AG04449 (cell line): ENCODE measurements at places on chromosomes 11 and 22.
A peak's percentile ranks its signal among the peaks of the same experiment; 100 is the strongest.

DNA sequence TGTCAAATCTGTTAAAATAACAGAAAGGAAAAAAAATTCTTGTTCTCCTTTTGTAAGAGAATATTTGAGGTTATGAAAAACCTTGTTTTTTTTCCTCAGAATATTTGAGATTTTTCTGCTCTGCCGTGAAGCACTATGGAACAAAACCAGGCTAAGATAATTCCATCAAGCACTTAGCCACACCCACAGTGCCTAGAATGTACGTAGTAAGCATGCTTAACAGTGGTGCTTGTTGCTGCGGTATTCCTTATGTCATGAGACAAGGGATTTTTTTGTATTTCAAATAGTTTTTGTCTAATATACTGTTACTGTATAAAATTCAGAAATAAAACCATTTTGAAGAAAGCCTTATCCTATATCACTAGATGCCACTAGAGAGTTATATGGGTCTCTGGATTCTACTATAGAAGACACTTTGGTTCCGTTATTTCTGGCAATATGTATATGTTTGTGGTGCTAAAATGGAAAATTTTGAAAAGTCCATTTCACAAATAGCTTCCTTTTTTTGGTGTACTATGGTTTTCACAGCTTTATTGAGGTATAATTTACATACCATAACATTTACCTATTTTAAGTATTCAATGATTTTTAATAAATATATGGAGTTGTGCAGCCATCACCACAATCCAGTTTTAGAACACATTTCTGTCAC lies 23.7 kb downstream of the PDHX start:
- no peak for DNase-seq

- DNase-seq = no peak
These were observed 175.2 kb downstream of the TMEM135 start for GRCh38 chr11:87212891-87213290.

GRCh38 chr11:4699697-4700435 lies 2.2 kb upstream of the OR51E2 start:
- no peak for DNase-seq

DNA sequence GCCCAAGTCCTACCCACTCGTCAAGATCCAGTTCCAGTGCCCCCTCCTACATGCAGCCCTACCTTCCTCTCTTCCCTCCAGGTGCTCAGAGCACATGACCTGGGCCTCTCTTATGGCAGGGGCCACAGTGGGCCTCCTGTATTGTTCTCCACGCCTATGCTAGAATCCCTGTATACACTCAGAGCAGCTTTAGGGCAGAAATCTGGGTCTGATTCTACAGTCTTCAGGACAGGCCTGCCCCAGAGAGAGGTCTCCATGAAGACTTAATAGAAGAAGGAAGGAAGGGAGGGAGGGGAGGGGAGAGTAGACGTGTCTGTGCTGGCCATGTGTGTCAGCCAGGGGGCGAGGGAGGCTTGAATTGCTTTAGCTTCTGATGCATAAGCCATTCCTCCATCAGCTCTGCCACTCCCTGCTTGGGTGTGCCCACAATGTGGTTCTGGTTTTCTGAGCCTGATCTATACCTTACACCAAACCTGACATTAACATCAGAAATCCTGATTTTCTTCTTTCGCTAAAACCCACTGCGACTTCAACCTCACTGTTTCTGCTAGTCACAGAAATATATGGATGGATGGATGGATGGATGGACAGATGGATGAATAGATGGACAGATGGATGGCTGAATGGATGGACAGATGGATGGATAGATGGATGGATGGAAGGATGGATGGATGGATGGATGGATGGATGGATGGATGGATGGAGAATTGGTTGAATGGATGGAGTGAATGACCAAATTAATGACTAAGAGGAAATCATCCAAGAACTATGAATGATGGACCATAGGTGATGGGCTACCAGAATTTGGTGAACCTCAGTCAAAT lies 56.6 kb upstream of the PRDM11 start:
- no peak for DNase-seq

- peak; percentile 24 for DNase-seq
These were observed 6.8 kb downstream of the NAA40 start for GRCh38 chr11:63945477-63946163.

GRCh38 chr11:119376197-119376847 lies 5.2 kb downstream of the USP2 start:
- no peak for DNase-seq

- no peak for DNase-seq
These were observed 199.6 kb downstream of the NXPE2 start for GRCh38 chr11:114877976-114878375.

- DNase-seq = no peak
These were observed 31.5 kb upstream of the CYB5R3 start for GRCh38 chr22:42680648-42681047.

DNA sequence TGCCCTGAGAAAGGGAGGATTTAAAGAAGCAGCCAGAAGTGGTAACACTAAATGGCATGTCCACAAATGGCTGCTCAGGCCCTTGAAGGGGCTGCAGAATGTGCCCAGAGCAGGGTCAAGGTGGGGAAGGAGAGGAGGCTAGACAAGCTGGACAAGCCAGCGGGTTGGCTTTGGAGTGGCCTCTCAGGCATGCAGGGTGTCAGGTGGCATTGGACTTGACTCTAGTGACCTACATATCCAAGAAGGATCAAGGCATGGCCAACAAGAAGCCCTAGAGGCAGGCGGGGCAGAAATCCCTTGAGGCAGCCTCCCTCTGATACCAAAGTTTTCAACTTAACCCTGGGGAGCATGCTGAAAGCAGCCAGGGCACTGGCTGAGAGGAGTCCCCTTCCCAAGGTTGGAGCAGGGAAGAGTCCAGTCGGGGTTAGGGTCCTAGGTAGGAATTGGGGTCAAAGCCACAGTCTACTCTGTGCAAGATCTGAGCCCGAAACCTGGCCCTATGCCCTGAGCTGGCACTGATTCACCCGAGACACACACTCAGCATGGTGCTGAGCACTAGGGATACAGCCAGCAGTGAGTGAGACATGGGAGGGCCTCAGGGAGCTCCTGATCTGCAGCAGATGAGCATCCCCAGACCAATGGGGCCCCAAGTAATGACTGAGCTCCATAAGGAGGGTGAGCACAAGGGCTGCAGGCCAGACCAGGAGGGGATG lies 95.8 kb upstream of the ASPHD2 start:
- DNase-seq = no peak
